Daoy (cell line): ENCODE measurements at places on chromosomes 1 and 21.

- no peak for DNase-seq
These were observed 2.2 kb downstream of the CLIC6 start for GRCh38 chr21:34670962-34671348.

- DNase-seq: no peak
These were observed 1.8 kb upstream of the KIF1B start for GRCh38 chr1:10208537-10208936.

DNA sequence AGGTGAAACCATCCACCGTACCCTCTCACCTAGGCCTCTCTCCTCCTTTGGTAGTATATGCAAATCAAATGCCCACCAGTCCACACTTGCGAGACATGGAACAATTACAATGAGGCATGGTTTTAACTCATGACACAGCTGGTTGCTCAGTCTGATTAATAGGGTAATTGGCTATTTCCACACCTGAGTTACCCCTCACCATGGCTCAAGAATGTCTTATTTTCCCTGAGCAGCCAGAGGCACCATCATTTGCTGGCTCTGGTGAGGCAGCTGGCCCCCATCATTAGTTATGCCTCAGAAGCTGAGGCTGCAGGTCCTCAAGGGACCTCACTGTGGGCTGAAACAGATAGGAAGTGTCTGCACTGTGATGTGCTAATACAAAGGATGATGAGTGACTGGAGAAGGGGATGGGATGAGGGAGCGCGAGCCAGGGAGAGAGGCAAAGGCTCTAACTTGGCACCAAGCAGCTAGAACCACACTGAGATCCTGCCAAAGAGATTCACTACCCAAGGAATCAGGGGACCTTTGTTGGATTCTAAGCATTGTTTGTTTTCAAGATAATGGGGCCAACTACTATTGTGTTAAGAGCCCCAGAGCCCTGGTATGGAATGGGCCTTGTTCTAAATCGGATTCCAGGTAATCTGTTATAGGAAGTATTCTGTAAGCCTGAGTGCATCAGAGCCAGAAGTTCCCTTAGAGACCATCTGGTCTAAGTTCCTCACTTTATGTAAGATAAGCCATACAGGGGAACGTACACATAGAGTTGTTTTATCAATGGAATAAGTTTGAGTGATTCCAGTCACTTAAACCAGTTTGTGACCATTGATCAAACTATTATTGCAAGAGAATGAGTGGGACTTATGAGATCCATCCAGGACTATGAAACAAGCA lies 80.0 kb upstream of the CNTN2 start:
- no peak for DNase-seq

- DNase-seq: no peak
These were observed 20.9 kb downstream of the UMODL1 start for GRCh38 chr21:42091899-42092508.

GRCh38 chr1:61583703-61584102 lies 141.2 kb downstream of the TM2D1 start:
- DNase-seq: no peak

DNA sequence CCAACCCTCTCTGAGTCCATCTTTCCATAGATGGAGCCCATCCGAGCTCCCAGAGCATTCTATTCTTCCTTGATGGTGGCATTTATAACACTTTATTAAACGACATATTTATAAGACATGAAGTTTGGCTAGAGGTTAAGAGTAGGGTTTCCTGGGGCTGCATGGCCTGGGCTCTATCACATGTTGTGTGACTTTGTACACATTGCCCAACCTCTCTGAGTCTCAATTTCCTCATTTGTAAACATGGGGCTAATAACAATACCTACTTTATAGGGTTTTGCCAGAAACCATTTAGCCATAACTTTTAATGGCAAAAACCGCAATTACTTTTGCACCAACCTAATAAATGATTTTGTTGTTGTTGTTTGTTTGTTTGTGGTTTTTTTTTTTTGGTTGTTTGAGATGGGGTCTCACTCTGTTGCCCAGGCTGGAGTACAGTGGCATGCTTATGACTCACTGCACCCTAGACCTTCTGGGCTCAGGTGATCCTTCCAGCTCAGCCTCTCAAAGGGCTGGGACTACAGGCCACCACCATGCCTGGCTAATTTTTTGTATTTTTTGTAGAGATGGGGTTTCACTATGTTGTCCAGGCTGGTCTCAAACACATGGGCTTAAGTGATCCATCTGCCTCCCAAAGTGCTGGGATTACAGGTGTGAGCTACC lies 13.9 kb upstream of the ASAP3 start:
- no peak for DNase-seq
